ENCODE measurements at places on chromosomes 5 and 9.
A peak's percentile ranks its signal among the peaks of the same experiment; 100 is the strongest.

GRCh38 chr5:157925786-157926671 lies 67.1 kb upstream of the CLINT1 start:
- no peak for DNase-seq

- peak; percentile 17 for DNase-seq
Measured at GRCh38 chr5:151315998-151316597, 12.5 kb upstream of the SLC36A3 start.

GRCh38 chr5:143052967-143053682 lies 282.9 kb downstream of the ARHGAP26 start:
- DNase-seq: no peak

- no peak for DNase-seq
Measured at GRCh38 chr5:174610968-174611367, 113.4 kb upstream of the MSX2 start.

GRCh38 chr5:158392753-158393152 lies 533.8 kb upstream of the CLINT1 start:
- no peak for DNase-seq

DNA sequence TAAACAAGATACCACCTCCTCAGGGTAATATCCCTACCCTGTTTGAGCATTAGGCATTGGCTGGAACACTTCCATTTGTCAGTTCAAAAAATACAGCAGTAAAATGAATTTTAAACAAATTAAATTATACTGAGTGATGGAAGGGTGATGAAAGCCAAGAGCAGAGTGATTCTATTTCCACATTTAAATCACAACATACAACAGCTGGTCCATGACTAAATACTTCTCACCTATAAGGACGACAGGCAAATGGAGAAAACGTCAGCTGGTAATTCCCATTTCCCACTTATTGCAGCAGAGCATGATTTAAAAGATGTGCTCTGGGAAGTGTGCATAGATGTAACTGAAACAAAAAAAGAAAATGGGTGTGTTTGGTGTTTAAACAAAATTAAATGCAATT lies 543.6 kb upstream of the DAB2 start:
- no peak for DNase-seq

GRCh38 chr9:4519604-4520003 lies 29.3 kb downstream of the SLC1A1 start:
- DNase-seq: no peak

GRCh38 chr9:6930827-6931226 lies 173.1 kb downstream of the KDM4C start:
- no peak for DNase-seq

- DNase-seq: no peak
Measured at GRCh38 chr9:117249799-117250198, 165.1 kb downstream of the ASTN2 start.

DNA sequence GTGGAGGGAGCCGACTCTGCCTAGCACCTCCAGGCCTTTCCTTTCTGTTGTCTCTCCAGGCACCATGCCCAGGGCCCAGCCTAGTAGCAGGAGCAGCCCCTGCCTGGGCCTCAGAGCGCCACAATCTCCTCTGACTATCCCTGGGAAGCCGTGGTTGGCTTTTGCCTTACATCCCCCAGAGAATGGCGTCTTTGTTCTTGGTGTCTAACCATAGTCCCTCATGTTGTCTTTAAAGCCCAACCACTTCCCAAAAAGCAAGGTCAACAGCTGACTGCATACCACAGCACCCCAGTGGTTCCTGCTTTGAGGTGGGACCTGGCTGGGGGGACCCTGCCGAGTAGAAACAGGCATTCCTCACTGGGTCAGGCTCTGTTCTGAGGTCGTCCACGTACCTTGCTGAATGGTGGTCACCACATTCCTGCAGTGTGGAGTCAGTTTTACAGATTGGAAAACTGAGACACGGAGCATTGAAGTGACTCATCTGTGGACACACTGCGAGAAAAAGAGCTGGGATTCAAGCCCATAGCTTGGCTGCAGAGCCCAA lies 13.7 kb upstream of the CERCAM start:
- no peak for DNase-seq

GRCh38 chr5:140197023-140197422 lies 22.0 kb downstream of the CYSTM1 start:
- no peak for DNase-seq

GRCh38 chr5:15191012-15191411 lies 309.0 kb upstream of the FBXL7 start:
- DNase-seq: no peak

DNA sequence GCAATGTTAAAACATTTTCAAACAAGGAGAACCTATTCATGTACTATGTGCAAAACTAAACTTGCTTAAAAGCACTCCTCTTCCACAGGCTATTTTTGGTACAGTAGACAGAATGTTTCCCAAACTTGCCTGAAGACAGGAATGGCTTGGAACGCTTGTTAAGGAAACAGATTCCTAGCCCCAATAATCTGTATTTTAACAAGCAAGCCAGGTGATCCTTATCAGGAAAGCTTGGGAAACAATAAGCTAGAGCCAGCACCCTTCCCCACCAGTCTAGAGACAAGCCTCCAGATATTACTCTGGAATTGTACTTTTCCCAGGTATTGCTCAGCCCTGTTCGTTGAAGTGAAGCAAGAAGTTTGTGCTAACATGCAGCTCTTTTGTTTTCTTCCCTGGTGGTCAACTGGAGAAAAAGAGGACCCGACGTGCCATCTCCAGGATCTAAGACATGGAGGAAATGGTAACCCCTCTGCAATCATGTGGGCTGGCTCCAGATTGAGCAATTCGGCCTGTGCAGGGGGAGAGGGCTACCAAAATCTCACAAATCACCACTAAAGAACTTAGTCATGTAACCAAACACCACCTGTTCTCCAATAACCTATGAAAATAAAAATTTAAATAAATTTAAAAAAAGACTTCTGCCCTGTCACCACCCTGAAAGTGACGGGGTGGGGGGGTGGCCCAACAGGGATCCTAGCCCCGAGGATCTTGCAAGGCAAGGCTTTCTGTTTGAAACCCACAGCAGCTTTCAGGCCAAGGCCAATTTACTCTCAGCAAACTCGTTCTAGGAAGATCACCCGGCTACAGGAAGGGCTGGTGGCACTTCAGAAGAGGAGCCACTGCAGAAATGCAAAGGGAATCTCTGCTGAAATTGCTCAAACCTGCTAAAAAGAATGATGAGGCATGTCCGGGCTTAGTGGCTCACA lies 48.6 kb downstream of the SHB start:
- DNase-seq: no peak

DNA sequence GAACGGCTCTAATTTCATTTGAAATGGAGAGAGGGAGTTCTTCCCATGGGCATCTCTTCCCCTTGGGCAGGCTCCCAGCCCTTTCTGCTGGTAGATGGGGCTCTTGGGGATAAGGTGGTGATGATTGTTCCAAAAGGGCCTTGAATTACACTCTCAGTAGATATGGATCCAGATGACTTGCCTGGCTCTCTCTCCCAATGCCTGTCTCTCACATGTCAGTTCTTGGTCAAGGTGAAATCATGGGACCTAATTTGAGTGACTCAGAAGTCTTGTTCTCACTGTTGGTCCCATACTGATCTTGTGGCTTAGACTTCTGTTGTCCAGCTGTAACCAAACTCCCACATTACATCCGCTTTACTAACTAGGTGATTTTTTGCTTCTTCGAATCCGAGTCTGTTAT lies 317.0 kb upstream of the RFX3 start:
- DNase-seq: no peak

DNA sequence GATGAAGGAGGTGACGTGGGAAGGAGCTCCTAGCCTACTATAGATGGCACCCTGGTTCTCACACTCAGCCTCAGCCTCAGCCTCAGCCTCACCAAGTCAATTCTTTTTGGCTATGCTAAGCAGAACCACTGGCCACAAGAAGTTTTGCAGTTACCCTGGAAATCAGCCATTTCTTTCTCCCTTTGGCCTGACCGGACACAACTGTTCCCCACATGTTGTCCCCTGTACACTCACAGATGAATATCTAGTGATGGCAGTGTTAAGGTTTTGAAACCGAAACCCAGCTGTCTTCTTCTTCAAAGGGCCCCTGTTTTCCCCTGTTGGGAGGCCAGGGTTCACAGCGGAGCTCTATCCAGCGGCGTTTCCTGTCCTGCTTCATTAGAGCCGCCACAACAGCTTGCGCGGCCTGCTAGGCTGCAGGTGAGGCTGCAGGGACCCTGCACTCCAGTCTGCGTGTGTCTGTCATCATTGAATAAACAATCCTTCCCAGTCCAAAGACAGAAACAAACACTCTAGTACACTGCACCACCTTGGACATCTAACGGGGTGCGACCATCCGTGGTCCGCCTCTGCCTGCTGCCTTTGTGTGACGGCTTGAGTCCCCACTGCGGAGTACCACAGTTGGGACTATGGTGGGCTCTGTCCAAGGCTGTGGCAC lies 250.5 kb downstream of the DENND1A start:
- DNase-seq: no peak

GRCh38 chr5:85484982-85485574 lies 1100.4 kb upstream of the EDIL3 start:
- no peak for DNase-seq

DNA sequence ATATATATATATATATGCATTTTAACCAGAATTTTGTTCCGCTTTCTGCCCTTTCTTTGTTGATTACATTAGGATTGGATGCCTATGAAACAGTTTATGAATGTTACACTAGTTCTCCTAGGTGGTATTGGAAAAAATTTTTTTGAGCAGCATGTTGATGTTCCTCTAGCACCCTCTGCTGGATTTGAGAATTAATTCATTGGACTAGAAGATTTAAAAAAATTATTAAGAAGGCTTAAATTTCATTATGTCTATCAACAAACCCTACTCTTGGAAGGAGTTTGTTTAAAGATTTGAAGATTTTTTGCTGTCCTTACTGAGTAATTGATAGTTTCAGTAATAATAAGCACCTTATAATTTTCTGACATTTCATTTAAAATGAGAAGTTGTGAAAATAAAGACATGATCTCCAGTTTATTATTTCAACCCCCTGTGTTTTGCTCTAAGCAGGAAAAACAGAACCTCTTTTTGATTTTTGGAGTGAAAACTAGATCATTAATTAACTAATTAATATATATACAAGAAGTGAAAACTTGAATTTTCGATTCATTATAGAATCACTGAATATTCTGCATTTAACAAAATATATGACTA lies 89.6 kb downstream of the CCDC171 start:
- DNase-seq: no peak
